ENCODE measurements at places on chromosomes 6 and 20. TPM values are rescaled to one million over a fixed set of nuclear protein-coding genes. Genes with fewer than 3 reads are reported as not detected.

SFTA2 gene
- total RNA-seq, result not detected

RBM24 gene
- total RNA-seq, result not detected

KHDRBS2 gene
- not detected for total RNA-seq

APOM gene
- 2.8 TPM for total RNA-seq

ULBP3 gene
- 0.40 TPM for total RNA-seq

All from activated T-cell treated with anti-CD3 and anti-CD28 coated beads, Interleukin-2, amount 50 U/mL, for 4 hours (primary cell).